Karpas-422 (cell line): ENCODE measurements at places on chromosomes 12 and 14. TPM values are rescaled to one million over a fixed set of nuclear protein-coding genes. Genes with fewer than 3 reads are reported as not detected.
A peak's percentile ranks its signal among the peaks of the same experiment; 100 is the strongest.

DNA sequence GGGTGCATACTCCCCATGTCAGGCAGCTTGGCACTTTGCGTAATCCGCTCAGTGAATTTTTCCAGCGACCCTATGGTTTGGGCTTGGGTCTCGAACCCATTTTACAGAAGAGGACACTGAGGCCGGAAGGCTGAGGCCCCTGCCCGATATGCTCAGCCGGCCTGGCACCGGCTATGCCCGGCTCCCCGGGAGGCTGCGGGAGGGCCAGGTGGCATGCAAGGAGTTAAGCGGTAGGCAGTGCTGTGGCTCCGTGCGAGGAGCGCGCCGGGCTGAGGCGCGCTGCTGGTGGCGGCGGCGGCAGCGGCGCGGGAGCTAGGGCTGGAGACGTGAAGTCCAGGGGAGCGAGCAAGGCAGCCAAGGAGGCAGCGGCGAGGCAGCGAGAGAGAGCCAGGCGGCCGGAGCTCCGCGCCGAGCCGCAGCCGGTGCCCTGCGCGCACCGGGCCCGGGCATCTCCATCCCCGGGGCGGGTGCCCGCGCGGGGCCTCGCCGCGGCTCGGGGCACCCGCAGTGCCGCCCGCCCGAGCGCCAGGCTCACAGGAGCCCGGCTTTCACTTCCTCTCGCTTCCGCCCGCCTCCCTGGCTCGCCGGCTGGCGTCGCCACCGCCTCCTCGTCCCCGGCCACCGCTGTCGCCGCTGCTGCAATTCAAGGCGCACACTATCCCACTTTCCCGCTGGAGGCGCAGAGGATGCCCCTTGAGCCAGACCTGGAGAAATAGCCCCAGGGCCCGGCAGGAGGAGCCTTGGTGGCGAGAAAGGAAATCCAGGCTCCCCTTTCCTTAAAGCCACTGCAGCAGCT, at the start of gene WSCD2:
TSS of gene WSCD2 (plus strand) at position 272 of the 796 bp plus-strand sequence. CDS start 66,545 bp downstream, outside the sequence.
- DNase-seq: no peak

- DNase-seq: no peak
Observed at GRCh38 chr12:103268831-103269514, 226.8 kb downstream of the C12orf42 start.

DNA sequence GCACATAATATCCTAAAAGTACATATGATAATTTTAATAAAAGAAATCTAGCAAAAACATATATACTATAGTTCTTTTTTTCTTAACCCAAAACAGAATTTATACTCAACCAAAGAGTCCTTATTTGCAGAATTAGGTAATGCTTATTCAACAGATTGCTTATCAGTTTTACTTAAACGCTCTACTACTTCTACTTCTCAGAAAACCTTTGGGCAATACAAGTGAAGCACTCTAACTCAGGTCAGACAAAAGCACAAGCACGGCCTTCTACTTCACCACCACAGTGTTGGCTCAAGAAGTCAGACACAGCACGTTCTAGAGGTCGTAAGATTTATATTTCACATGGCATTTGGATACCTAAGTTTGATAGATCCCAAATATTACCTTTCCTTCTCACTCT, 29.2 kb downstream of the DICER1 start:
- DNase-seq: no peak

DNA sequence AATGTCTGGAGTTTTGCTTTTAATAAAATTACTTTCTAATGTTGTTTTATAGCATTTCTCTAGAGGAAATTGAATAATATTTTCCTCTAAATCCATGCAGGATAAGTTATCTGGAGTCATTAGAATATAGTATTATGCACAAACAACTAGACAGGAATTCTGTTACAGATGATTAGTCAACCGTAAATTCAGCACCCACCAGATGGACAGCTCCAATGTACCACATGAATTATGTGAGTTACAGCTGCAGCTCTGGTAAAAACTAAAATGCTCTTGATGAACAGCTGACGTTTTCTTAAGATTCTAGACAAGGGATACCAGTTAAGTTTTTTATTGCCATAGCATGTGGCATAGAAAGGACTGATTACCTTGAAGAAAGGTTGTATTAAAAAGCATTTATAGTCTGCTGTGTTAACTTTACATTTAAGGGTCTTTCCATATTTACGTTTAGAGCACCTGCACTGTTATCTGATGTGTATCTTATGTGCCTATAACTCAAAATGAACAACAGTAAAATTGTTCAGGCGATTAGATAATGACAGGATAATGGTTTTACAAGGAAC, 321.4 kb upstream of the LRFN5 start:
- DNase-seq: peak; percentile 64

- no peak for DNase-seq
Observed at GRCh38 chr12:94563286-94563685, 87.1 kb downstream of the TMCC3 start.

DNA sequence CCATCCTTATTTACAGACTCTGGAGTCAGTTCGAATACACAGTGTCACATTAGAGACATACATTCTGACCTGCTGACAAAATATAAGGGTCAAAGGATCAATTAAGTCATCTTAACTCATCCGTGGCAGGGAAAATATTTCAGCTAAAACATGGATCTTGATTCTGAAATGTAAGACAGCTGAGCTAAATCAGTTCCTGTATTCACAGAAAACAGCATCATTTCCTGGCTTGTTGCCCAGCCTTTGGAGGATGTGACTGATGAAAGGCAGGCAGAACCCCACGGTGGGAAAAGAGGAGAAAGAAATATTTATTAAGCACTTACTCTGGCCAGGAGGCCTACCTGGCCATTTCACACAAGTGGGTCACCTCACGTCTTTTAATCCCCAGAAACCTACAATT, 101.9 kb downstream of the GAS2L3 start:
- no peak for DNase-seq

DNA sequence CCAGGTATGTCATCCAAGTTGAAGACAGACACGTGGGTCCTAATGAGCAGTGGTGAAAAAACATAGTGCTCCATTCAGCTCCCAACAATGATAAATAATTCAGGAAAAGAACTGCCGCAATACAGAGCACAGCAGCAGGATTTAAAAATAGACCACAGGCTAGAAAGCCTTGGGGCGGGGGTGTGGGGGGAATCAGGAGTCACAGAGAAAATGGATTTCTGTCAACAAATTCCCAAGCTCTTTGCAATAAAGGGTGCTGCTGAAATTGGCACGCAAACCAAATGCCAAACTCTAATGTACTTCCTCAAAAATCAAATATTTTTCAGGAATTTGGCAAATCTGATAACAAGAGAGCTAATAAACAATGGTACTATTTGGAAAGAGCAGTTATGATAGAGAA, 58.6 kb downstream of the R3HDM2 start:
- no peak for DNase-seq

- DNase-seq: no peak
Observed at GRCh38 chr14:104865631-104866441, 768 bp downstream of the CEP170B start.

The TPH2 gene
- not detected in 2 replicates for total RNA-seq

The SYNDIG1L gene
- total RNA-seq: not detected in 2 replicates

The GPR137C gene
- 0.22 and 0.26 TPM in 2 replicates for total RNA-seq

The KCNC2 gene
- not detected in 2 replicates for total RNA-seq

The RNASE3 gene
- not detected in 2 replicates for total RNA-seq

The ABHD12B gene
- total RNA-seq: not detected in 2 replicates
